ENCODE measurements at places on chromosomes 11 and 22.

DNA sequence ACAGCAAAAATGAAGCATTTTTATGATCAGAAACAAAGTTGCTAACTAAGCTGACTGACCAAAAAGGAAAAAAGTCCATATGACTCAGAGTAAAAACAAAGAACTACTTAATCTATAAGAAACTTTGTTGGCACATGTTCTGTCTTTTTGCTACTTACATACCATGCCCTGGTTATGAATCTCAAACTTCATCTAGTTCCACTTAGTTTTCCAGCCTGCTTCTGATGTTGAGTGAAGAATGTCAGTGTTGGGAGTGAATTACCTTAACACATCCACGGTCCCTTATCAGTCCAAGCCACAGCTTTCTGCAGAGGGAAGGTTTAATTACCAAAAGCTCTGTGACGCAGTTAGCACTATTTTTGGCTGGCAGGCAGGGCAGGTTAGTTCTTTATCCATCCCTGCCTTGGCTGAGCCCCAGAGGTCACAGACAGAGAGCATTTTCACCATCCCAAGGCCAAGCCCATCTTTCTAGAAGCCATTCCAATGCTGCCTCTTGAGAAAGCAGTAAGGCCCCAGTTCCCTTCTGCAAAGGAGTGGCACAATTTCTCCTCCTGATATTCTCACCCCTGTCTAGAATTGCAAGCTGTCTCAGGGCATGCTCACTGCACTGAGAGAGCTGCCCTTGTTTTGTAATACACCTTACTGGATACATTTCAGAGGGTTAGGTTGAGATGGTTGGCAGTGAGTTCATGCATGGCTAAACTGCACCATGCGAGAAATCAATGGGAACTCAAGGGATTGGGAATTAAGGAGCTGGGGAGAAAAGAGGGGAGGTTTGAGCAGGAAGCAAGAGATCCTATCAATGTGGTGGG is 67.1 kb downstream of the SLC1A2 start:
- no peak for DNase-seq

DNA sequence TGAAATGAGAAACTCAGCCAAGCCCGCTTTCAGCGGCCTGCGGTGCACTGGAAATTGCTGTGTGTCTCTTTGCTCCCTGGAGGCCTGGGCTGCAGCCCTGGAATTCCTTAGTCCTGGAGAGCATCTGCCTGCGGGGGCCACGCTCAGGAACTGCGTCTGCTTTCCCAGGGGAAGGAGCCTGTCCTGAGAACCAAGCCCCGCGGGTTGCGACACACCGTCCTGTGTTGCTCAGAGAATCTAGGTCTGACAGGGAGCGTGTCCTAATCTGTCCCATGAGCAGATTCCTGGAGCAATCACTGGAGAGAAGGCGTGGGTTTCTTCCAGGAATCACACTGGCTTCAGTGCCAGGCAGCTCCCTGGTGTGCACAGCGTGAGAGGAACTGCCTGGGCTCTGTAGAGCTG is 708.1 kb downstream of the BRD1 start:
- no peak for DNase-seq

GRCh38 chr22:36160499-36160942 is at the start of gene APOL3:
APOL3 (minus strand) TSS chr22:36160755; CDS start chr22:36149055, 11,700 bp downstream.
- no peak for DNase-seq

- no peak for DNase-seq
Measured at GRCh38 chr11:39011797-39012196, 2413.8 kb upstream of the RAG2 start.

DNA sequence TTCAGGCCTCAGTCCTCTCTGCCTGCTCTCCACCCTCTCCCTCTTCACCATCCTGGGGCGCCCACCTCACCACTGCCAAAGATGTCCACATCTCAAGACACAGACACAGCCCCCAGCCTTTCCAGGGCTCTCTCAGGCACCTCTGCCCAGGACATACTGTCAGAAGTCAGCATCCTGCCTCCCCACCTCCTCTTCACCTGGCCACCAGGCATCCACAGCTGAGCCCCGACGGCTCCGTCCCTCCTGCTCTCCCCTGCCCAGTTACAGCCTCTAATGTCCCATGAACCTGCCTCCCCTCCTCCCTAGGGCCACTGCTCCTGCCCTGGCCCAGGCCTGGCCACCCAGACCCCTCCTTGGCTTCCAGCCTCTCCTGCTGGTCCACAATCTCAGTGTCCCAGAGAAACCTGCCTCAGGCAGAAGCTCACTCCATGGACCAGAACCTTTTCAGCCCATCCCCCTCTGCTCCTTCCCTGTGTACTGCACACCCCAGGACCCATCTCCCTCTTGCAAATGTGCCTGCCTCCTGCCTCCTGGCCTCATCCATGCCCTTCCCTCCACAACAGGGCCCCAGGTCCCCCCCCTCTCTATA is 3.2 kb downstream of the LTBP3 start:
- no peak for DNase-seq

- no peak for DNase-seq
Measured at GRCh38 chr22:26957897-26958296, 300.5 kb downstream of the MIAT start.

DNA sequence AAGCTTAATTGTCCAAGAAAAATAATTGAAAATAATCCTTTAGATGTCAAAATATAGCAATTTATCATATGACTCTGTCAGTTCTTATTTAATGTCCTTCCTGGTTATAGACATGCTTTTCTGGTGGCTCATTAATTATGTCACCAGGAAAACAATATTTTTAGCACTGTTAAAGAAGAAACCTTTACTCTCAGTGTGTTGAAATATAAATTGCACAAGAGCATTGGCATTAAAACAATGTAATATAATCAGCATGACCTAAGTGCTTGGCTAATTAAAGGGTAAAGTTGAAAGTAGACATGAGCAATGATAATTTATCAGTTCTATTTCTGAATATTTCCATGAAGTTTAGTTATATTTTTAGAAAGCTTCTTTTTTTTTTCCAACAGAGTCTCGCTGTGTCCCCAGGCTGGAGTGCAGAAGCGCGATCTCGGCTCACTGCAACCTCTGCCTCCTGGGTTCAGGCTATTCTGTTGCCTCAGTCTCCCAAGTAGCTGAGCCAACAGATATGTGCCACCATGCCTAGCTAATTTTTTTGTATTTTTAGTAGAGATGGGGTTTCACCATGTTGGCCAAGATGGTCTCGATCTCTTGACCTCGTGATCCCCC is 232.3 kb downstream of the JRKL start:
- DNase-seq: no peak
